ENCODE measurements at places on chromosomes 2 and 18.

DNA sequence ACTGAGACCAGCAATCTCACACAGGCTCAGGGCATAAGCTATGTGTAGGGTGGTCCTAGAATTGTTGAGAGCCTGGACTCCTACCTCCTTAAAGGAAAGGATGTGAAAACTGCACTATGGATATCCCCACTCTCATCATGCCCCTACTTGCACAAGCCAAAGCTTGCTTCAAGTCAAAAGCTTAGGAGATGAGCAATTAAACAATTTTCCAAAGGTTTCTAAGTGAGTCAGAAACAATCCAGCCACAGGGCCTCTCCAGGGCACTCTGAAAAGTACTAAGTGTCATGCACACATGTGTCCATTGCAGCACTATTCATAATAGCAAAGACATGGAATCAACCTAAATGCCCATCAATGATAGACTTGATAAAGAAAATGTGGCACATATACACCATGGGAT, 215.4 kb downstream of the AFF3 start:
- DNase-seq = no peak

- DNase-seq = no peak
Observed at GRCh38 chr18:36181441-36181840, 5.9 kb upstream of the MOCOS start.

DNA sequence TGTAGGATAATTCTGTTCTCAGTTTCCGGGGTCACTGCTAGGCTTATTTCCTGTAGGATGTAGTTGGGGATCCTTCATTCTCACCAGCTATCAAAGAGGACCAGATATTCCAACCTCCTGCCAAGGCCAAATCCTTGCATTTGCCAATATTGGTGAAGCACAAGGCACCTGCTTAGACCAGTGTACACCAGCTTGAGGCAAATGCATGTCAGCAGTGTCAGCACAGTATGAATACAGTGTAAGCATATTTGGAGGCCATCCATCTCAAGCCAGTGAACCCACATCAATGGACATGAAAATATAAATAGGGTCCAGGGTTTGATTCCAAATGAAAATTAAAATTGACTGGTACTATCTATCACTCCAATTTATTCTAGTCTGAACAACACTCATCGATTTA, 88.0 kb upstream of the MAPRE2 start:
- DNase-seq = no peak

DNA sequence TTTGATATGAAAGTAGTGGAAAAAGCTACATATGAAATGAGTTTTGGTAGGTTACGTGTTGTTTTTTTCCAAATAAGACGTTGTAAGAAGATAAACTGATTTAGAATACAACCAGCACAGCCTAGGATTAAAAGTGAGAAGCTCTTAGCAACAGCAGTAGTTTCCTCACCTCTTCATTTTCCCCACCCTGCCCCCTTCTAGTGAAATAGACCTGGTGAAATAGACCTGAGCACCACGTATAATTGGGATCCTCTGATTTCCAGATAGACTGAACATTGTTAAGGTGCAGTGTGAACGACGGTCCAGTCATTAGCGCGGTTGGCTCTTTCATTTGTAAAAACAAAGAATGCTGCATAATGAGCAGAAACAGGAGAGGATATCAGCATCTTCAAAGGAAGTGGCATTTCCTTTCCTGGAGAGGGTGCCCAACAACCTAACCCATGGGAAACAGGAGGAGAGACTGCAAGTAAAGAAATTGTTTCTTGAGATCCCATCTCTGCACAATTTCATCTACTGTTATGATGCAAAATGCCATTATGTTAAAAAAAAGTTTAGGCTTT, 114.3 kb downstream of the FIGN start:
- no peak for DNase-seq

GRCh38 chr2:15840148-15840547, 100.2 kb upstream of the MYCN start:
- DNase-seq = no peak

- DNase-seq = no peak
Observed at GRCh38 chr2:196591621-196592022, 47.9 kb upstream of the CCDC150 start.

- DNase-seq = no peak
Observed at GRCh38 chr2:170817093-170818035, 677 bp downstream of the GAD1 start.

- no peak for DNase-seq
Observed at GRCh38 chr2:188978291-188979081, 4.3 kb downstream of the COL3A1 start.

- DNase-seq = no peak
Observed at GRCh38 chr2:149167941-149168340, 129.4 kb downstream of the LYPD6B start.

DNA sequence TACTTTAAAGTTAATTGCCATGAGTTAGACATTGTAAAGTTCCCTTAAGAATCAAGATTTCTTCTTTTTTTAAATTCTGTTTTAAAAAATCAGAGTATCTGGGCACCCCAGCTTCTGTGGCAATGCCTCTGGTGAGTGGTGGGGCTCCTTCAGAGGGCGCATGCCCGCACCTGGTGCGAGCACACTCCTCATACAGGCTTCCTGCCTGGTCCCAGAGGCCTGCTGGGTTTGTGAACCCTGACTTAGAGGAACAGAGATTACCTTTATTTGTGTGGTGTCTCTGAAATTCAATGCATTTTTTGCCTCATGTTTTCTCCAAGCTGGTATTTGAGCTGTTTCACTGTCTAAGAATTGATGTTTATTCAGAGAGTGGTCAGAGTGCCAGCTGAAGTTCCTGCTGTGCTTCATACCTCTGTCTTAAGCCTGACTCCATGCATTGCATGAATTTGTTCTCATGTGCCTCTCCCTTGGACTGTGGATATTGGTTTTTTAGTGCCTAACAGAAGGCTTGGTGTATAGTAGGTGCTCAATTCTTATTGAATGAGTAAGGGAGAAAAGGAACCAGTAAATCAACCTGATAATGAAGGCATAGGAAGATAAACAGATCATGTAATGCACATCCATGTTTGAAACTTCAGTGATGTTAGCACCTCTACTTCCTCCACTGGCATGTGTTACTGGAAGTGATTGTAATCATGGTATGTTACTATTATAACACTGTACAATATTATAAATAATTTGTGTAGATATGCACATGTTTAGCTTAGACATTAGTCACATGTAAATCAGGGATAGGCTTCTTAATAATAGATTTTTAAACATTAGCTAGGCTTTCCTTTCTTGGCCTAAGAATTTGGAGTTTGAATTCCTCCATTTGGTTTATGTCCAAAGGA, 29.0 kb downstream of the PHLPP1 start:
- no peak for DNase-seq

GRCh38 chr2:95074663-95075439, 46.8 kb downstream of the MRPS5 start:
- peak; percentile 72 for DNase-seq

DNA sequence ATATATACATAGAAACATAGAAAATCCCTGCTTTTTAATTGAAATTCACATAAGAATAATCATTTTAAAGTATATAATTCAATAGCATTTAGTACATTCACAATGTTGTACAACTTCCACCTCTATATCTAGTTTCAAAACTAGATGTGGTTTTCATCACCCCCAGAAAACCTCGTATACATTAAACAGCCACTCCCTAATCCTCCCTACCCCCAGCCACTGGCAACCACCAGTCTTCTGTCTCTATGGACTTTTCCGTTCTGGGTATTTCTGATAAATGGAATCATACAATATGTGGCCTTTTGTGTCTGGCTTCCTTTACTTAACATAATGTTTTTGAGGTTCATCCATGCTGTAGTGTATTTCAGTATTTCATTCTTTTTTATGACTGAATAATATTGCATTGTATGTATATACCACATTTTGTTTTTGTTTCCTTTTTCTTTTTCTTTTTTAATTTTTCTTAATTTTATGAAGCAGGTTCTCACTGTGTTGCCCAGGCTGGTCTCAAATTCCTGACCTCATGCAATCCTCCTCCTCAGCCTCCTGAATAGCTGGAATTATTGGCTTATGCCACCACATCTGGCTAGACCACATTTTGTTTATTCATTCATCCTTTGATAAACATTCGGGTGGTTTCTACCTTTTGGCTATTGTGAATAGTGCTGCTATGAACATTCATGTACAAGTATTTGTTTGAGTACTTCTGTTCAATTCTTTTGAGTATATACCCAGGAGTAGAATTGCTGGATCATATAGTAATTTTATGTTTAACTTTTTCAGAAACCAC, 50.6 kb upstream of the RNF152 start:
- DNase-seq = no peak

DNA sequence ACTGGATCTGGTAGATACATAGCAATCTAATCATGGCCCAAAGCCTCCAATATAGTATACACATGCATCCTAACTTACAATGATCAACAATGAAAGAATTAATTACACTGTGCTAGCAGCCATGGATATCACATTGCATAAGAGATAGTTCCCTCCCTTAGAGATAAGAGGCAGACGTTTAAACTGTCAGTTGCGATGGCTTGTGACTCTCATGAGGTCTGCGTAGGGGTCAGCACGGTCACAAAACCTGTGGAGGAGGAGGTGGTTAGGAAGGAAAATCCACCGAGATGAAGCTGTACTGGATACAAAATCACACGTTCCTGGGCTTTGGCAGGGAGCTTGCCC, 800 bp upstream of the RALB start:
- no peak for DNase-seq

GRCh38 chr2:151713291-151713903, 20.9 kb downstream of the NEB start:
- DNase-seq = no peak

DNA sequence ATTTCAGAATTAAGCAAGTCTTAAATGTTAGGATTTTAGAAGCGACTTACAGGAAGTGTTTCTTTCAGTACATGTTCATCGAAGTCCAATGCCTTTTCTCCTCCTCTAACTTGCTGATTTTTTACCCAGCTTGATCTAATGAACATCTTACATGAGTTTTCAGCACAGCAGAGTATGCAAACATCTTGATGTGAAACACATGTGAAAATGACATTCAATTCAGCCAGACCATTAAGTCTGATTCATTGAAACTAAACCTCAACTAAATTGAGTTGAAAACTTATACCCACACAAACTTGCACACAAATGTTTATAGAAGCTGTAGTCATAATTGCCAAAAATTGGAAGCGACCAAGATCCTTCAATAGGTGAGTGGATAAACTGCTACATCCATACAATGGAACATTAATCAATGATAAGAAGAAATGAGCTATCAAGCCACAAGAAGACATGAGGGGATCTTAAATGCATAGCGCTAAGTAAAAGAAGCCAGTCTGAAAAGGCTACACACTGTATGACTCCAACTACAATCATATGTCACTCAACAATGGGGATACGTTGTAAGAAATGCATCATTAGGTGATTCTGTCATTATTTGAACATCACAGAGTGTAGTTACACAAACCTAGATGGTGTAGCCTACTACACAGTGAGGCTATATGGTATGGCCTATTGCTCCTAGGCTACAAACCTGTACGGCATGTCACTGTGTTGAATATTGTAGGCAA, 18.5 kb downstream of the PSTPIP2 start:
- DNase-seq = no peak

GRCh38 chr18:55283309-55283708, 304.7 kb downstream of the TCF4 start:
- DNase-seq = no peak

- no peak for DNase-seq
Observed at GRCh38 chr2:242004902-242005230, 135.3 kb downstream of the RTP5 start.

DNA sequence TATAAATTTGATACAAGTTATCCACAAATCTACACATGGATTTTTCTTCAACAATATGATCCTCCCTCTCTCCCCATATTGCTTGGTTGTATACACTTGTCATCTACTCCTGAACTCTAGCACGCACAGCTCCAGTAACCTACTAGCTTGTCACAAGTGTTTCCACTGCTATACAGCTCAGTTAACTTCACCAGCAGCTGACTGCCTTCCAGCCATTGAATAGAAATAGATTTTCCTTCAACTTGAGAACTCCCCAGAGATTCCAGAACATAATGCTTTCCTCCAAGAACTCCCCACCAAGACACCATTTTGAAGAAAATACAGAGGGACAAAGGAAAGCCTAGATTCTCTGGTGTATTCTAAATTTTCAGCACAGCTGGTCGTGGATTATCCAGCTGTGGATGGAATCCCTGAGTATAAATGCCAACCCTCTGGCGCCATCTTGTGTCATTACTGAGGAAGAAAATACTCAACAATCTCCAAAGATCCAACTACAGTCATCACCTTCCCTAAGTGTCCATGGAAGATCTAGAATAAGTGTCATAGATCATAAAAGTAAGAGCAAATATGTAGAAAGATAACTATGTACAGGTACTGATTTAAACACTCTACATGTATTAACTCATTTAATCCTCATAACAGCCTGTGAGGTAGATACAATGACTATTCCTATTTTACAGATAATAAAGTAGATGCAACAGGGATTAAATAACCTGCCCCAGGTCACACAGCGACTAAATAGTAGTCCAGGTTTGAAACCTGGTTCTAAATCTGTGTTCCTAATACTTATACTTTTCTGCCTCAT, 156.7 kb downstream of the ARHGAP28 start:
- no peak for DNase-seq

DNA sequence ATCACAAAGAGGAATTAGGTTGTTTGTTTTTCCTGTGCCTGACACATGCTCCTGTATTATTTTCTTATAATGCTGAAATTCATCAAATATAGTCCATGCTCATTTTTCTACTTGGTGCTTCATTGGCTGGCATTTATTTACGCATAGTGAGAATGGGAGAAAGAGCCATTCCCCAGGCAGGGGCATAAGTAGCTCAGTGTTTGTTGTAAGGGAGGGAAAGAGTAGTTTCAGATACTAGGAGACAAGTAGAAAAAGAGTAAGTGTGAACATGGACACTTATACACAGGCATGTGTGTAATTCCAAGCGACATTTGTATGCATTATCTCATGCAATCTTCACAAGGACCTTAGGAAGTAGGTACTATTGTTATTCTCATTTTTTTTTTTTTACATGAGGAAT, 111.9 kb upstream of the UGP2 start:
- no peak for DNase-seq

- DNase-seq = no peak
Observed at GRCh38 chr2:175575346-175576258, 394.1 kb upstream of the ATP5MC3 start.

DNA sequence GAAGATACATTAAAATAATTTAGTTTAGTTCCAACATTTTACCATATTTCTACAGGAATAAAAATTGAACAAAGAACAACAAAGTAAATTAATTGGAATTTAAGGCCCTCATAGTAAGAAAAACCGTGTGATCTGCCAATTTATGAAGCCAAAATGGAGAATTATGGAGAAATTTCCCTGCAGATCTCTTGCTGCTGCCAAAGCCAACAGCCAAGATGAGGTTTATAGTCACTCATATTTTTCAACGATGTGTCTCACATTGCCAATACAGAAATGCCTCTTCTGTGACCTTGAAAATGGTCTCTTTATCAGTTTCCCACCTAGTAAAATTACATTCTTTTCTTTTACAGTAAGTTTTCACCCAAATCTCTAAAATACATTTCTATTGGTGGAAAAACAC, 317.2 kb upstream of the FIGN start:
- DNase-seq = no peak

GRCh38 chr2:181656450-181657291, at the start of gene CERKL:
TSS of gene CERKL (minus strand) at chr2:181657105. CDS start at chr2:181657006, 99 bp downstream.
- DNase-seq = no peak

All from stimulated activated CD4-positive, alpha-beta T cell treated with anti-CD3 and anti-CD28 coated beads, Interleukin-4, amount 100 ng/mL, for 4 hours (primary cell).